Stimulated activated CD8-positive, alpha-beta memory T cell treated with anti-CD3 and anti-CD28 coated beads, Interleukin-2, amount 100 ng/mL, for 48 hours (primary cell): ENCODE measurements at places on chromosomes 6 and 20.

- DNase-seq, result no peak
These were observed 35.9 kb downstream of the DUSP22 start for GRCh38 chr6:328136-328670.

- no peak for DNase-seq
These were observed 706.2 kb downstream of the EYS start for GRCh38 chr6:65000815-65001214.

- no peak for DNase-seq
These were observed 3.0 kb upstream of the ZNF335 start for GRCh38 chr20:45974896-45975565.

GRCh38 chr20:10466855-10467254 is 31.8 kb downstream of the SLX4IP start:
- no peak for DNase-seq

- DNase-seq, result no peak
These were observed 45.0 kb downstream of the SLC23A2 start for GRCh38 chr20:4956200-4956810.

- DNase-seq, result no peak
These were observed 112.3 kb downstream of the RCAN2 start for GRCh38 chr6:46378882-46379416.
